Activated gamma-delta T cell (primary cell): ENCODE measurements at places on chromosomes 3 and 15.

- DNase-seq = peak; percentile 47
These were observed 14.8 kb upstream of the CYP11A1 start for GRCh38 chr15:74382004-74382816.

- no peak for DNase-seq
These were observed 13.7 kb downstream of the MAP2K1 start for GRCh38 chr15:66400351-66400774.

DNA sequence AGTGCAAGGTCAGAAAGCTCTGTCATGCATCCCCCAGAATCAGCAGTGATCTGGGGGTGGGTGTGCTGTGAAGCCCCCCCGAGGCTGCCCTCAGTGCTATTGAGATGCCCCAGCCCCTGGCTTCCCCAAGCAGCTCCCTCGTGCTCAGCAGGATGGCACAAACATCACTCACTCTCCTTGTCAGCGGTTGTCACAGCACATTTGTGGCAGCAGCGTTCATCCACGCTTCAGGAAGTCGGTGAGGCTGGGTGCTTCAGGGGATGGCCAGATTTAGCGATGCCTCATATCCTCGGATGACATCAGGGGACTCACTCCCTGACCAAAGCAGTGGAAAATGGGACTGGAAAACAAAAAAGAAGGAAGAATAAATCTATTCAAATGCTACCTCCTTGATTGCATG, 54.4 kb upstream of the SLC6A11 start:
- no peak for DNase-seq

- DNase-seq = no peak
These were observed 56.1 kb upstream of the CMSS1 start for GRCh38 chr3:99761415-99762165.

DNA sequence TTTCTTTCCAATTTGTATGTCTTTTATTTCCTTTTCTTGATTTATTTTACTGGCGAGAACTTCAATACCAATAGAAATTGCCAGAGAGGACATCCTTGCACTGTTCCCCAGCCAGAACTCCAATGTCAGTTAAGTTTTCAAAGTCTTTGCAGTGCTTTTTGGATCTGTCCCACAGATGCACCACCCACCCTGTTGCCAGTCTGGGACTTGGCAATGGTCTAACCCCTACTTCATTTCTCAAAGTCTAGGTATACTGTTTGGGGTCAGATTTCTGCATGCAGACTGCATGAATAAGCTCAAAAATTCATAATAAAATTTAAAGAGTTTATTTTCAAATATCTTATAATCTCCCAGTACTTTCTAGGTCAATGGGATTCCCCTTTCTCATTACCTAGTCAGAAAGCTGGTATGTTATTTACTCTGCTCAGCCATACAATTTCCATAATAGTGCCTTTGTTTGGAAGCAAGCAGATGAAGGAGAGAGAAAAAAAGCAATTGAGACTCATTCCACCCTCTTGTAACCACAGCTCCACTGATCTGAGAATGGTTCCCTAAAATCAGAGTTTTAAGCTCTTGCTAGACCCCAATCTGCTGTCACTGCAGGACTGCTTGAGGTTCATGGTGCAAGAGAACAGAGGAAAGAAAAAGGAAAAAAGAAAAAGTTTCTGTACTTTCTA, 125.9 kb upstream of the PLXND1 start:
- no peak for DNase-seq

- DNase-seq = no peak
These were observed 320.3 kb upstream of the TGFBR2 start for GRCh38 chr3:30286007-30286669.

DNA sequence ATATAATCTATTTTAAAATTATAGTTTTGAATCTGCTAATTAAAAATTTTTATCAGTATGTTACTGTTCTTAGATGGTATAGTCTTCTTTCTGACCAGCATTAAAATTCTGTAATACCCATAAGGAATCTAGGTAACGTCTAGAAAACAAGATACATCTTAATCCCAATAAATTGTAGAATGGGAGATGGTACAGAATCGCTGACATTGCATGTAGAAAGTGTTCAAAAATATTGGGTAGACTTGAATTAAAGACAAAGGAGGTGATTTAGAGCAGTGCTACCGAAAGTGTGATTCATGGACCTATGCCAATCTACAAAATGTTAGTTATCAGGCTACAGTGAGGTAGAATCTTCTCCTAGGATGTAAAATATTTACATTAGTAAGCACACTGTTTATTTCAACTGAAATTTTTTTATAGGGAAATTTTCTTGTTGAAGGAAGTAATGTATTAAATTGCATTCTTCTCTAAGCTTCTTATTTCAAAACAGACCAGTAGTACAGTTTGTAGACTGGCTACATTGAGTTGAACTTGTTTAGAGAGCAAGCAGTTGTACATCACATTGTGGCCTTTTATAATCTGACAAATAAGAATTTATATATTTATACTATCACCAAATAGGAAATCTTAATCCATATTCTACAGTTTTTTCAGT, 17.1 kb downstream of the MINDY2 start:
- DNase-seq = no peak
